Cerebellar nuclear complex (tissue), 1 donor: ENCODE measurements at places on chromosomes 1 and 21.

DNA sequence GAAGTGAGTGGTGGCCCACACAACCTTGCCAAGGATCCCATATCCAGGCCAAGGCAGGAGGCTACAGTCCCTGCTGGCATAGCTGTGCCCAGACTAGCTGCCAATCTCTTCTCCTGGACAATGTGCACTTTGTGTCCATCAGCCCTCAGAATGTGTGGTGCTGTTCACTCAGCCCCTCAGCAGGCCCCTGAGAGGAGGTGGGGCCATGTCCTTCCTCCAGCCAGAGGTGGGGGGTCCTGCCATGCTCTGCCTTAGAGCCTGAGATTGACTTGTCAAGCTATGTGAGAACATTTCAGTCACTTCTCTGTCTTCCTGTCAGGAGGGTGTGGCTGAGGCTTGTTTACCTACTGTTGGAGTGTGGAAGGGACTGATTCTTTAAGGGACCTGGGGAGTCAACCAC lies 1.4 kb downstream of the NCF2 start:
- no peak for DNase-seq

DNA sequence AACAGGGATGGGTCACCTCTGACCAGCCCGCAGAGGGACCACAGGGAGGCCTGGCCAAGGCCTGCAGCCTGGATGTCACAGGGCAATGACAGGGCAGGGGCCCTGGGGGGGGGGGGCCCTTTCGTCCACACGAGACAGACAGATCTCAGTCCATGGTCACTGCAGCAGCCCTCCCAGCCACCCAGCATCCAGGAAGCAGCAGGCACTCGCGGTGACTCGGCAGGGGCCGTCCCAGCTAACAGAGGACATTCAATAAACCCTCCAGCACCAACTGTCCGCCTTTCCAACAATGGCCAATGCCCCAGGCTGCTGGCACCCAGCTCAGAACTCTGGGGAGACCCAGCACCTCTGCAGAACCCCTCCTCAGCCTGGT lies 32.9 kb downstream of the MEGF6 start:
- no peak for DNase-seq

GRCh38 chr1:13828454-13829151 lies 128.6 kb downstream of the PRDM2 start:
- no peak for DNase-seq

GRCh38 chr1:187415065-187415464 lies 586.3 kb downstream of the PLA2G4A start:
- DNase-seq: no peak

DNA sequence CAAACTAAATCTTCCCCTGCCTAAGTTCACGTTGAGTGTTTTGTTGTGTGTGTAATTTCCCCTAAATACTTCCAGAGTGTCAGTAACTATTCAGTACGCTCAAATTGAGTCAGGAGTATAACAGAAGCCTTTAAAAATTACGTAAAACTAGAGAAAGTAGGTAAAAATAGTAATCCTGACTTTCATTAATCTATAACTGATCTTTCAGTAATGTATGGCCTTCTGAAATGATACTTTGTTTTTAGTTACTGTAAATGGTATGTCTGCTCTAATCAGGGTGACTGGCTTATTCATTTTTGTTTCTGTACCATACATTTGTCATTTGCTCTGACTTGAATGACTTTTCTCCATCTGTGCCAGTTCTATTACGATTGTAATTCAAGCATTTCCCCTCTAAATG lies 29.4 kb downstream of the MIER1 start:
- no peak for DNase-seq

DNA sequence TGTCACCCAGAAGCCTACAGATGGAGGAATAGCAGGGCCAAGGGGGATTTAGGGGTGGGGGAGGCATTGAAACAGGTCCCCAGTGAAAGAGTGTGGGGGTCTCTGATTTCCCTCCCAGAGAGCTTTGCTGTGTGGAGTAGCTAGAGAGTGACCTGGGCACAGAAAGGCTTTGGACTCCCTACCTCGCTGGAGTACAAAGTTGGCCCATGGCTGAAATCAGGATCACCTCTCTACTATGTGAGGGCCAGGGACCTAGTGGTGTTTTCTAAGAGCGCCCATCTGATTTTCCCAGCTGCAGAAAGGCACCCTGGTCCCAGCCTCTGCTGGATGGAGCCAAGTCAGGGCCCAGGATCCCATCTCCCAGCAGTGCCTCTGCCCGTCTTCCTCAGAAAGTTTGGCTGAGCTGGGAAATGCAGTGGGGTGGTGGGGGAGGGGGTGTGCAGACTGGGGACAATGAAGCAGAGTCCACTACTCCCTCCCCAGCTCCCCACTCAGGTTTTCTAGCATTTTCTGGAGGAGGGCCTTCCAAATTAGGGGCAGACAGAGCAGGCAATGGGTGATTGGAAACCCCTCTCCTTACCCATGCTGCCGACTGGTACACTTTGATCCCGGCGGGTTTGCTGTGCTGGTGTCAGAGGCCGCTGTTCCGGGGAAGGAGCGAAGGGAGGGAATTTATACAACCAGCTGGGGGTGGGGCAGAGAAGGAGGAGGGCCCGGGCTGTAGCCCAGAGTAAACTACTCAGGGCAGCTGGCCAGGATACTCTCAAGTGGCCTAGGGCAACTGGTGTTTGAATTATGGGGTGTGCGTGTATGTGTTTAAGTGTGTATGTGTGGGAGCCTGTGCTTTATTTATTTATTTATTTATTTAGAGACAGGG lies at the start of gene SELENBP1:
SELENBP1 (minus strand) TSS at position 648 of the 877 bp plus-strand sequence; CDS start at position 584, 64 bp downstream.
- no peak for DNase-seq

GRCh38 chr1:3014443-3015268 lies 6.6 kb upstream of the ACTRT2 start:
- no peak for DNase-seq

DNA sequence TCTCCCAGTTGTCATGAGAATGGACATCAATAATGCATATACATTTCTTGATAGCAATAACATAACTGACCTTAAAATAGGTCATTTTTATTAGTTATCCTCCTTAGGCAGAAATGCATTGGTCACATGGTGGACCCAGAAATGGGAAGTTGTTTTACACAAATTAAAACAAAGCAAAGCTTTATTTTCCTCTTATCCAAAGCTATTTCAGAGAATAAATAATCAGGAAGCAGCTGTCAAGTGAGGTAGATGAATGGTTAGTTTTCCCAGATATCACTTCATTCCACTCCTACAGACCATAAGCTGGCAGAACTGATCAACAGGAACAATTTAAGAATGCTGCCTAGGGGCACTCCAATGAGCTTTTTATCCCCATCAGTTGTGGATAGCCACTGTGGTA lies 16.0 kb upstream of the OLIG1 start:
- DNase-seq: no peak

DNA sequence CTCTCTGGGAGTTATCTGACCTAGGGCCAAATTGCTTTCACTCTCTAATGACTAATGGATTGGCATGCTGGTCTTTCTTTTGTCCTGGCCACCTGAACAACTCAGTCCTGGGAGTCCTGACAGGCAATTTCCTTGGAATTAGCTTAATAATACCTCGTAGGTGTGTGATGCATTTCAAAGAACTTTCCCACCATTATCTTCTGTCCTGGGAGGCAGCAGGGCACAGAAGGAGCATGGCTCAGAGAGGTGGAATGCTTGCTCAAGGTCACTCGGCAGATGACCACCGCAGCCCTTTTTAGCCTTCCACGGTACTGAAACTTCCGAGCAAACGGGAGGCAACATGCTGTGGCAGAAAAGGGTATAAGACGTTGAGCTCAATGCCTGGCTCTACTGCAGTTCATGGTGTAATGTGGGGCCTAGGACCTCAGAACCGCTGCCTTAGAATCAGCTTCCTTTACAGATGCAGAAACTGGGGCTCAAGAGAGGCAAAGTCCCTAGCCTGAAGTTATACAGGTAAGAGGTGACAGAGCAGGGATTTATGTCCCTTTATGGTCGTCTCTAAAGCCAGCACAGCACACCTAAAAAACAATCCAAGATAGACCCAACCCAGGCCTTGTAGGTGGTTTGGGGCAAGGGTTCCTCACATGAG lies 3.2 kb downstream of the ID3 start:
- DNase-seq: no peak

DNA sequence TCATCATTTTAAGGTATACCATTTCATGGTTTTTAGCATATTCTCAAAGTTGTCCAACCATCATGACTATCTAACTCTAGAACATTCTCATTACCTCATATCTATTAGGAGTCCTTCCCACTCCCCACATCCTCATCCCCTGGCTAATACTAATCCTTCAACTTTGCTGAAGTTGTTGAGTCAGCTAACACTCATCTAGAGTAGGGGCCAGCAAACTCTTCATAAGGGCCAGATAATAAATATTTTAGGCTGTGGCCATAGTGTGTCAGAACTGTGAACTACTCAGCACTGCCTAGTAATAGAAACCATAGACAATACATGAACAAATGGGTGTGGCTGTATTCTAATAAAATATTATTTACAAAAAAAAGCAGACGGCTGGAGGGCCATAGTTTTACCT lies 43.0 kb downstream of the TOR3A start:
- no peak for DNase-seq

DNA sequence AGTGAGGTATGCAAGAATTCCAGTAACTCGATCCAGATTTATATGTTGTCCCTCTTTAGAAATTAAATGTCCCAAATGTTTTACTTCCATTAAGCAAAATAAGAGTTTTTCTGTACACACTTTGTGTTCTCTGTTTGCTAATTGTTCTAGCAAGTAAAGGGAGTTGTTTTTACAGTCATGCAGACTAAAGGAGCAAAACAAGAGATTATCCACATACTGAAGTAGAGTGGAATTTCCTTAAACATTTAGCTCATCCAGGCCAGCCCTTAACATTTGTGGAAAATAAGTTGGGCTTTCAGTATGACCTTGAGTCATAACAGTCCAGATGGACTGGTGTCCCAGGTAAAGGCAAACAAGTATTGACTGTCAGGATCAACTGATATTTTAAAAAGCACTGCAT lies 44.1 kb upstream of the TINAGL1 start:
- no peak for DNase-seq

DNA sequence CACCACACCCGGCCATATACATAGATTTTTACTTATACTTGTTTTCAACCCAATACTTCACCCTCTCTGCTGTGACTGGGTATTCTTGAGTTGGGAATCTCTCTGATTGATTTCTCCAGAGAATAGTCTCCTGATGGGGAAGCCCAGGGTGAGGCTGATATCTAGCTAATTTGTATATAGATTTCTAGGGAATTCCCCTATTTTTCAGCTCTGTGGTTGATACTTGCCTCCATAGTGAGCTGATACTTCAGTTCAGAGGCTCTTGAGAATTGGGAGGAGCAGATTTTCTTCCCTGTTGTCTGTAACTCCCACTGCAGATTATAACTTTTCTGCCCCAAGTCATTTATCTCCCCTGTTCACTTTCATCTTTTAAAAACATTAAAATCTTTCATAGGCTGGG lies 14.5 kb upstream of the SH3BGRL3 start:
- no peak for DNase-seq

- DNase-seq: no peak
Measured at GRCh38 chr1:218317061-218317460, 28.1 kb upstream of the TGFB2 start.

DNA sequence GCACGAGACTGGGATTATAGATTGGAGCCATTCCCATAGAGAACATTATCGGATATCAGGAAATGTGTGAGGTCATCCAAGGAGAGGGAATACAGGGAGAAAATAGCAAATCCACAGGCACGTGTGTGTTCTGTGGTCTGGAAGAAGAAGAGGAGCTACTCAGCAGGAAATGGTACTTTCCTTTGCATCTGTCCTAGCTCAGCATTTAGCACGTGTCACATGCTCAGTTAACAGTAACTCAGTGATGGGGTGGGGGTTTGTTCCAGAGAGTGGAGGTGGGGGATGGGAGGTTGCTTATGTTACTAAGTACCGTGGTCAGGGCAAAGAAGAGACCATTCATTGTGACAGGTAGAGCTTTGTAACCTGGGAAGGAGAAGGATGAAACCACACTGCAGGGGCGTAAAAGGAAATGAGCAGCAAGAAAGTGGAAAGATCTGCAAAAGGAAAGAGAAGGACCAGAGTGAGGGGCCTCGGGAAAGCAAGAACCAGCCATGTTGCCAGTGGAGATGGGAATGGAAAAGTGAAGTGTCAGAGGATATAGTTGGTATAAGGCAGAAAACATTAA lies 100.4 kb downstream of the ATP5PO start:
- no peak for DNase-seq

DNA sequence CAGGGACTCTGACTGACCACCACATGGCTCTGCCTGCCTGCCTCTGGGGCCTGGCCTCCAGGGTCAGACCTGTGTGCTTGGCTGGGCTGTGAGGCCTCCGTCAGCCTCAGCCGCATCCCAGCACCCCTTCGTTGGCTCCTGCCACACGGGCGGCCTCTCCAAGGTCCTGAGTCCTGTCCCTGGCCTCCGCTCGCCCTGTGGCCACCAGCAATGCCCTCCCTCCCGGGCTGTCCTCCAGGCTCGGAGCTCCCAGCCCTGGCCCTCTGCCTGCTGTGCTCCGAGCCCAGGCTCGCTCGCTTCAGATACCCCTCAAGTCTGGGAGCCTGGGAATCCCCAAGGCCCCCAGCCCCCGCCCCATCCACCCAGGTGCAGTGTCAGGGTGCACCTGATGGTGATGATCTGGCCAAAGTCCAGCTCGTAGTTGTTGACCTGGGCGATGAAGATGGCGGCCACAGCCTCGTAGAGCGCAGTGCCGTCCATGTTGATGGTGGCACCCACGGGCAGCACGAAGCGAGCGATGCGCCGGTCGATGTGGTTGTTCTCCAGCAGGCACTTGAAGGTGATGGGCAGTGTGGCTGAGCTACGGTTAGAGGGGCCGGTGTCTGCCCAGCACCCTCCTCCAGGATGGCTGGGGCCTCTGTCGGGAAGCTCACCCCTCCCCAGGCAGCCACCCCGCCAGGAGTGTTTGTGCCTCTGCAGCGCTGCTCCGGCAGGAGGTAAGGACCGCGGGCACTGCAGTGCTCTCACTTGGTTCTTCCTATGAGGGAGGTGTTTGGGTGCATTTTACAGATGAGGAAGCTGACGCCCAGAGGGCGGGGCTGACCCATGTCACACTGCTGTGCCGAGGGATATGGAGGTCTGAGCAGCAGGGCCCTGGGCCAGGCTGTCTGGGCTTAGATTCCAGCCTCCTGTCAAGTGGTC lies 28.5 kb downstream of the PODN start:
- DNase-seq: no peak

DNA sequence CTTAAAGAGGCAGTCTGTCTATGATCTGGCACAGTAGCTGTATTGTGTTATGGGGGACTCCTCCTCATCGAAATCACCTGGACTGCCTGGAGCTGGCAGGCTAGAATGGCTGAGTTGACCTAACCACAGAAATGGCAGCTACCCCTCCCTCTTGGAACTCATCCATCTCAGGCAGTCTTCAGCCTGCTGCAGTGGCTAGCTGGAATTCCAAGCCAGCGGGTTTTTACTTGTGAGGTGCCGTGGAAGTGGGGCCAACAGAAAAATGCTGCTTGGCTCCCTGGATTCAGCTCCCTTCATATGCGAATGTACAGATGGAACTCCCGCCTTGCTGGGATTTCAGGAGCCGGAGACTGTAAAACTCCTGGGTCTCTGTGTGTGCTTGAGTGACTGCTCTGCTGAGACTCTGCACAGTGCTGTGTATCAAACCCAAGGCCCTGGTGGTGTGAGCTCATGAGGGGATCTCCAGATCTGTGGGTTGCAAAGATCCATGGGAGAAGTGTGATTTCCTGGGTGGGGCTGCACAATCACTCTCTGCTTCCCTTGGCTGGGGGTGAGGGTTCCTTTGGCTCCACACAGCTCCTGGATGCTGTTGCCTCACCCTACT lies 316.9 kb downstream of the CTH start:
- DNase-seq: no peak

- DNase-seq: no peak
Measured at GRCh38 chr21:31351960-31352359, 7.9 kb upstream of the TIAM1 start.
